ENCODE measurements at places on chromosomes 1 and 21. TPM values are rescaled to one million over a fixed set of nuclear protein-coding genes. Genes with fewer than 3 reads are reported as not detected.

The CD5L gene
- not detected for total RNA-seq

DNA sequence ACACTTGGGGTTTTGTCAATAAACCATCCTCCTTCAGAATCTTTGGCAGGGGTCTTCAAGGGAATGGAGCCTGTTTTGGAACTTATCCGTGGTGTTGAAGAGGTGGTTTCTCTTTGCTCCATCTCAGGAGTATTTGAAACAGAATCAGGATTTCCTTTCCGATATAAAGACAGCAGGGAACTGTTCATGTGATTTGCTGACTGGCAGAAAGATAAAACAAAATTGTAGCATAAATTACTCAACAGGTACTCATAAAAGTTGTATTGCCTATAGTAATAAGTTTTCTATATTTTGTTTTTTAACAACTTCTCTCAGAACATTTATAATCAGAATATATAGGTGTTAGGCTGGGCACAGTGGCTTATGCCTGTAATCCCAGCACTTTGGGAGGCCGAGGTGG is 21.9 kb downstream of the NVL start:
- H3K27me3 ChIP-seq = no peaks in the 10 kb centered on the region
- DNase-seq = no peak
- H3K27ac ChIP-seq = no peak overlapping the region
- peaks cover 2% of the 10 kb centered on the region for H3K4me1 ChIP-seq
- H3K36me3 ChIP-seq = peaks cover 23% of the 10 kb centered on the region

The ELAVL4 gene
- not detected for total RNA-seq

The PLXNA2 gene
- total RNA-seq = 22.0 TPM

The CBS gene
- 16.6 TPM for total RNA-seq

DNA sequence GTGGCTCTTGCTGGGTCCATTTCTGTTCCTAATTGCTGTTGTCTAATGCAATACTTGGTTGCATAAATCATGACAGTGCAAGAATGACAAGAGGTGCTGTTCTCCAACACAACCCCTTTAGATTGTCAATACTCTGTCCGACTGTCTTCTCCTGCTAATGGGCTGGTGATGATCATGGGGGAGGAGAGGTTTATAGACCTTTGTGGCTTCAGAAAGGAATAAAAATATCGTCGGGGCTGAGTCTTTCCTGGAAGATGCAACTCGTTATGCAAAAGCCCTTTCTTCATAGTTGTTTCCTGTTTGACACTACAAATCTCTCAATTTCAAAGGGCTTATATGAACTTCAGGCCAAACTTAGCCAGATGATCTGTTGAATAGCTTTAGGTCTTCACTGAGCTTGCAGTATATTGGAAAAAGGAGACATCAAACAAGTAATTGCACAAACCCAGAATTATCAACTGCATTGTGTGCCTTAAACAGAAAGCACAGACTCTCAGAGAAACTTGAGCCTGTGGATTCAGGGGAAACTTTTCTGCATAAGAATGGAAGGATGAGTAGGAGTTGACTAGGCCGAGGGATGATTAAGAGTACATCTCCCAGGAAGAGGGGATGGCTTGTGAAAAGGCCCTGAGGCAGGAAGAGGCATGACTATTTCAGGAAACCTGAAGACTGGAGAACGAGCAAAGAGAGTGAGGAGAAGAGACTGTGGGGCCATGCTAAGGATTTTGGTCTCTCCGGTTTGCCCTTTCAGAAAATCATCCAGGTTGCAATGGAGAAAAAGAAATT is 107.6 kb downstream of the TSEN15 start:
- H3K4me3 ChIP-seq = no peak overlapping the region
- H3K4me1 ChIP-seq = peaks cover 31% of the 10 kb centered on the region
- DNase-seq = no peak
- H3K27me3 ChIP-seq = no peaks in the 10 kb centered on the region

GRCh38 chr1:109228167-109228566 is 14.4 kb downstream of the SARS1 start:
- H3K4me1 ChIP-seq = peaks cover 28% of the 10 kb centered on the region
- peaks cover 37% of the 10 kb centered on the region for H3K36me3 ChIP-seq
- no peak overlapping the region for H3K27ac ChIP-seq
- no peak overlapping the region for H3K4me3 ChIP-seq
- DNase-seq = no peak

The ORC1 gene
- 5.1 TPM for total RNA-seq

DNA sequence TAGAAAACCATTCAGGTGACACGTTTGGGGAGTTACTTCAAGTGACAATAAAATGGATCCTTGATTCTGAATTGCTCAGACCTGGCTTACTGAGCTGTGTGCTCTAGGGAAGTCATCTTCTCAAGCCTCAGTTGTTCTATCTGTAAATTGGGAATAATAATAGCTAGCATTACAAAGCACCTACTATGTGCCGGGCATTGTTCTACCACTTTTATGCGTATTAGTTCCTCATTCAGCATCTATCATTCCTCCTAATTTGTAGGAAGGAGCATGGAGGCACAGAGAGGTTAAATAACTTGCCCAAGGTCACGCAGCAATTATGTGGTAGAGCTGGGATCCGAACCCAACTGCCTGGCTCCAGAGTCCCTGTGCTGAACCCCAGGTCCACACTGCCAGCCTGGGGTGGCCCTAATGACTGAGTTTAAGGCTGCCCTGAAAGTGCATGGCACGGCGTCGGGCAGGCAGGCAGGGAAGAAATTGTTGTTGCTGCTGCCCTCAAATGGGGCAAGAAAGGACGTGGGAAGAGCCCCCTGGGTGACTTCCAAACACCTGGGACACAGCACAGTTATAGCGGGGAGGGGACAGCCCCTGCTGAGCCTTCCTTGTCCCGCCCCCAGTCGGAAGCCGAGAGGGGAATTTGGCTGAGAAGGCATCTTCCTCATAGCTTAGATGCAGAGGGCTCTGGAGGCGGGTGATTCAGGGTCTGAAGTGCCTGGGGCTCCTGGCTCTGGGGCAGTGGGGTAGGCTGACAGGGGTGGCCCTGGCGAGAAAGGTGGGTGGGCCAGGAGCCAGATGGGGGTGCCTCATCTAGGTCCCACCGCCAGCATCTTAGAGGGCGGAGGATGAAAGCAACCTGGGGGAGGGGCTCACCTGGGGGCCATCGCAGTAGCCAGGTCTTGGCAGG is 86.5 kb upstream of the IFFO2 start:
- peak; percentile 64 for DNase-seq
- H3K4me3 ChIP-seq = no peak overlapping the region
- peaks cover 7% of the 10 kb centered on the region for H3K27me3 ChIP-seq
- H3K4me1 ChIP-seq = peaks cover 17% of the 10 kb centered on the region
- no peak overlapping the region for H3K27ac ChIP-seq
- H3K36me3 ChIP-seq = no peaks in the 10 kb centered on the region

DNA sequence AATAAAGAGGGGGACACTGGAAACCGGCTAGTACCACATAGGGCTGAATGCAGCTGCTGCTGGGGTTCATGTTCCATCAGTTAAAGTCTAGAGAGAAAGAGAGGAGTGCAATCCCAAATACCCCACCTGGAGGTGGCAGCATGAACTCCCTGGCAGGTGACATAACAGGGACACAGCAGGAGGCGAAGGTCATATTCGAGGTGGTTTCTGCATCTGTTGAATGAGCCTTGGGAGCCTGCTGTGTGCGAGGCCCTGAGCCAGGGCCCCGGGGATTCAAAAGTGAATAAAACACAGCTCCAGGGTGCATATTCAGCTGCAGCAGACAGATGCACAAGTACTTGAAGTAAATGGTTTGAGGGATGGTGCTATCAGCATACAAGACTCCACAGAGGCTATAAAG is 456.8 kb downstream of the SETD4 start:
- DNase-seq = no peak
- H3K27me3 ChIP-seq = no peaks in the 10 kb centered on the region
- no peak overlapping the region for H3K27ac ChIP-seq
- no peak overlapping the region for H3K4me3 ChIP-seq
- no peaks in the 10 kb centered on the region for H3K4me1 ChIP-seq

The PLCH2 gene
- total RNA-seq = 3.2 TPM

The C1QC gene
- total RNA-seq = not detected

DNA sequence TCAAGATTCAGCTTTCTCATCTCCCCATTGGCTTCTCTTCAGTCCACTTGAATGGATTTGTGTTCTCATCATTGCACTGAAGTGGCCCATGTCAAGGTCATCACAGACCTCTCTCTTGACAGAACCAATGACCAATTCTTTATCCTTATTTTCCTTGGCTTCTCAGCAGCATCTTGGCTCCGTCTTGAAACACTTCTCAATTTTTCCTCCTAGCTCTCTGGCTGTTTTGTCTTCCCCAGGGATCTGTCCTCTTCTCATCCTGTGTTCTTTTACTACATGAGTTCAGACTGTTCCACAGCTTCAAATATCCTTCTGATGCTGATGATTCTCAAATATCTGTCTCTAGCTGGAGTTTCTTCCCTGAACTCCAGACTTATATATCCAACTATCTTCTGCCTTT is 78.6 kb downstream of the COLGALT2 start:
- H3K4me3 ChIP-seq = no peak overlapping the region
- peaks cover 2% of the 10 kb centered on the region for H3K36me3 ChIP-seq
- DNase-seq = no peak

The SLC35F3 gene
- total RNA-seq = not detected

The TRNP1 gene
- total RNA-seq = 56.5 TPM

DNA sequence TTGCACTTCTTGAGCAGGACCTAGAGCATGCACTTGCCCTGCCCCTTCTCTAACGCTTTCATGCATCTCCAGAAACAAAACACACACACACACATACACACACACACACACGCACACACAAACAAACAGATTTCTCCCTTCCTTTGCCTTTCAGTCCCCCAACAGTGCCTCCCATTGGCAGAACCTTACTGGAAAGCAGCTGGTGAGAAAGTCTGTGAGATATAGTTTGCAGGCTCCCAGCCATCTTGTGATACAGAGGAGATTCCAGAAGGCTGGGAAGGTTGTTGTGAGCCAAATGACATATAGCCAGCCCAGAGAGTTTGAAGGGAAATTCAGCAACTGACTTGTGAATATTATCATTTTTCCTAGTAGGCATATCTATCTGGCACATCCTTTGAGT is 35.9 kb upstream of the ZRANB2 start:
- peaks cover 2% of the 10 kb centered on the region for H3K36me3 ChIP-seq
- no peak overlapping the region for H3K4me3 ChIP-seq
- H3K27me3 ChIP-seq = peaks cover 10% of the 10 kb centered on the region
- H3K4me1 ChIP-seq = no peaks in the 10 kb centered on the region

DNA sequence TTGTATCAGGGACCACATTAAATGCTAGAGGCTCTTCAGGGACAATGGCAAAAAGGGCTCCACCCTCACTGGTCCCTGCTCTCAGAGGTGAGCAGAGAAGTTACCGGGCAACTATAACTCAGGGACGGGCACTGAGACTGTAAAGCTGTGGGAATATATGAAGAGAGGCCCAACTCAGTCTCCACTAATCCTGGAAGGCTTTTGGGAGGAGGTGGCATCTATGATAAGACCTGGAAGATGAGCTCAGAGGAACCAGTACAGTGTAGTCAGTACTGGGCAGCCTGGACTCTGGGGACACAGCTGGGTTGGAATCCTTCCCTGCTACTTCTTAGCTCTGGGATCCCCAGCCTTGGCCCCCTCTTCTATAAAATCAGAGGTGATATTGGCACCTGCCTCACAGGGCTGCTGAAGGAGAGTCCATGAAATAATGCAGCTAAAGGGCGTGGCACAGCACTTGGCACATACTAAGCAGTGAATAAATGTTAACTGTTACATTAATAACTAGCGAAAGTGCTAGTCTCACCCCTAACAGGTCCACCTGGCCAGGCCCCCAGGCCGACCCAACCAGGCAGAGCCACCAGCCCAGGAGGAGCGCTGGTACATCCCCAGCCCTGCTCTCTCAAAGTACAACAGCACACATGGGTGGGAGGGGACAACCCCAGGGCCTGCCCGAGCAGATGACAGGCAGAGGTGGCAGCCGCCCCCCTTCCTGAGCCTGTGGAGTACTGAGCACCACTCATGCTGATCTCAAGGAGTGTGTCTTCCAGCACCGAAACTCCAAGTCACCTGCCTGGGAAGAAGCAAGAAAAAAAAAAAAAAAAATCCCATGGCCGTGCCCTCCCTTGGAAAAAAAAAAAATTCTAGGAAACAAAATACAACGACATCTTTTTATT is 62.7 kb downstream of the CASZ1 start:
- no peaks in the 10 kb centered on the region for H3K36me3 ChIP-seq
- no peak overlapping the region for H3K27ac ChIP-seq

The OR2L13 gene
- not detected for total RNA-seq

GRCh38 chr1:186494832-186495271 is 33.9 kb upstream of the PDC start:
- H3K4me1 ChIP-seq = peaks cover 26% of the 10 kb centered on the region
- H3K4me3 ChIP-seq = no peak overlapping the region
- H3K27me3 ChIP-seq = no peaks in the 10 kb centered on the region
- no peak for DNase-seq
- H3K36me3 ChIP-seq = no peaks in the 10 kb centered on the region
- H3K27ac ChIP-seq = no peak overlapping the region

The WNT3A gene
- not detected for total RNA-seq

- DNase-seq = no peak
- H3K4me3 ChIP-seq = no peak overlapping the region
- peak overlapping the region; percentile 52 for H3K27ac ChIP-seq
These were observed 119.0 kb upstream of the DPT start for GRCh38 chr1:168848051-168848450.

DNA sequence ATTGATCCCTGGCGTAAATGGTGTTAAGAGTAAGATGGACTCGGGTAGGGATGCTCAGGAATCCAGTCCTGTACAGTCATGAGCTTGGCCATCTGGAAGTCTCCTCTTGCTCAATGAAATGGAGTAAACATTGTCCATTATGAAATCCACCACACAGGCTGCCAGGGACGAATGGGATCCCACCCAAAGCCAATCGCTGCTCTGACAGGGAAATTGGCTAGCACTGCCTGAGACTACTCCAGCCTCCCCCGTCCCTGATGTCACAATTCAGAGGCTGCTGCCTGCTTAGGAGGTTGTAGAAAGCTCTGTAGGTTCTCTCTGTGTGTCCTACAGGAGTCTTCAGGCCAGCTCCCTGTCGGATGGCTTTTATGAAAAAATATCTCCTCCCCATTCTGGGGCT is at the start of gene HSD11B1:
HSD11B1 (plus strand) TSS at position 263 of the 400 bp plus-strand sequence; CDS start at position 360, 97 bp downstream.
- no peaks in the 10 kb centered on the region for H3K36me3 ChIP-seq
- H3K27me3 ChIP-seq = peaks cover 83% of the 10 kb centered on the region
- no peaks in the 10 kb centered on the region for H3K4me1 ChIP-seq
- DNase-seq = no peak
- H3K4me3 ChIP-seq = no peak within 1 kb of the TSS
- H3K27ac ChIP-seq = no peak within 1 kb of the TSS

GRCh38 chr1:227792216-227793078 is 23.0 kb upstream of the PRSS38 start:
- no peaks in the 10 kb centered on the region for H3K27me3 ChIP-seq
- H3K4me1 ChIP-seq = peaks cover 31% of the 10 kb centered on the region
- no peak overlapping the region for H3K27ac ChIP-seq
- H3K36me3 ChIP-seq = no peaks in the 10 kb centered on the region

- H3K27me3 ChIP-seq = peaks cover 8% of the 10 kb centered on the region
- no peaks in the 10 kb centered on the region for H3K36me3 ChIP-seq
- DNase-seq = no peak
- no peak overlapping the region for H3K27ac ChIP-seq
- no peaks in the 10 kb centered on the region for H3K4me1 ChIP-seq
- H3K4me3 ChIP-seq = no peak overlapping the region
These were observed 33.4 kb downstream of the SH3BP5L start for GRCh38 chr1:248792342-248792741.
